ENCODE measurements at places on chromosomes 11 and 22. TPM values are rescaled to one million over a fixed set of nuclear protein-coding genes. Genes with fewer than 3 reads are reported as not detected.

DNA sequence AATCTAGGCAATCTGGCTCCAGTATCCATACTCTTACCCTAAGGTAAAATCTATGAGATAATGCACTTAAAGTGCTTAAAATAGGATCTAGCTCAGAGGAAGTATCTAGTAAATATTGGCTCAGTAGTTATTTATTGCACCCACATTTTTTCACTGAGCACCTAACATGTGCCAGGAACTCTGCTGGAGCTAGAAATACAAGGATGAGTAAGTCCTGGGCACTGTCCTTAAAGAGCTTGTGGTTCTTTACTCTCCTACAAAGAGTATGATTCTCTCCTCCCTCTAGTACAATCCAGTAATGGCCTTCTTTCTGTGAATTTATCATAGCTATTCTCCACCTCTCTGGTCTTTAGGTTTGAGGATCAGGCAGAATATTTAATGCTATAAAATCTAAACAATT, 59.2 kb downstream of the DEUP1 start:
- no peaks in the 10 kb centered on the region for H3K36me3 ChIP-seq
- no peak overlapping the region for H3K27ac ChIP-seq
- H3K4me1 ChIP-seq: no peaks in the 10 kb centered on the region
- no peak overlapping the region for H3K4me3 ChIP-seq
- no peak for DNase-seq
- H3K27me3 ChIP-seq: peaks cover 8% of the 10 kb centered on the region

- no peaks in the 10 kb centered on the region for H3K4me1 ChIP-seq
- H3K27ac ChIP-seq: no peak overlapping the region
- DNase-seq: no peak
- no peaks in the 10 kb centered on the region for H3K36me3 ChIP-seq
Observed at GRCh38 chr22:48803171-48803947, 1024.3 kb downstream of the BRD1 start.

The PKDREJ gene
- not detected for total RNA-seq

GRCh38 chr11:6531267-6531752, 34.2 kb downstream of the DNHD1 start:
- H3K36me3 ChIP-seq: no peaks in the 10 kb centered on the region
- H3K4me3 ChIP-seq: no peak overlapping the region
- peak; percentile 12 for DNase-seq
- H3K27ac ChIP-seq: no peak overlapping the region
- H3K4me1 ChIP-seq: peaks cover 14% of the 10 kb centered on the region
- no peaks in the 10 kb centered on the region for H3K27me3 ChIP-seq

DNA sequence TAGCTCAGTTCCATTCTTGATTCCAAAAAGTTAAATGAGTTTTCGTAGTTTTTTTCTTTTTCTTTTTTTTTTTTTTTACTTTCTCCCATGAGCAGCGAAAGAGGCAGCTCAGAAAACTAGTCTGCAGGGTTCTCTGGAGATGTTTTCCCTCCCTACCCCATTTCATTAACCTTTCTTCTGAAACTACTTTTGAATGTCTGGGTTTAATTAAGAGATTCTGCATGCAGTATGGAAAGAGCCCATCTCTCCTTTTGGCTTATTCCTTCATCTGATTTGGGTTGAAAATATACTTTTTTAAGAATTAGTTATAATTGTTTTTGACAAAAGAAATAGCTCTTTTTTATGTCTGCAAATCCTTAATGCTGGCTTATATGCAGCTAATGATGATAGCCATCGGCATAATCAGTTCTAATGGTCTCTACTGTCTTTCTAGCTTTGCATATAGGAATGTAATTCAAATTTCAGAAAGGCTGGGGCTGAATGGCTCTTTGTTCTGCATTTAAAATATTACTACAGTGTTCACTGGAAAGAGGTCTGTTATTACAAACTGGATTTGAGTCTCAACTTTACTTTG, 265.3 kb downstream of the FAT3 start:
- no peak overlapping the region for H3K4me3 ChIP-seq
- no peak overlapping the region for H3K27ac ChIP-seq
- H3K27me3 ChIP-seq: no peaks in the 10 kb centered on the region
- H3K4me1 ChIP-seq: no peaks in the 10 kb centered on the region
- no peak for DNase-seq
- H3K36me3 ChIP-seq: no peaks in the 10 kb centered on the region

Measured in activated T-cell treated with anti-CD3 and anti-CD28 coated beads, Interleukin-2, amount 50 U/mL, for 72 hours (primary cell).